ENCODE measurements at places on chromosomes 2 and 18.

DNA sequence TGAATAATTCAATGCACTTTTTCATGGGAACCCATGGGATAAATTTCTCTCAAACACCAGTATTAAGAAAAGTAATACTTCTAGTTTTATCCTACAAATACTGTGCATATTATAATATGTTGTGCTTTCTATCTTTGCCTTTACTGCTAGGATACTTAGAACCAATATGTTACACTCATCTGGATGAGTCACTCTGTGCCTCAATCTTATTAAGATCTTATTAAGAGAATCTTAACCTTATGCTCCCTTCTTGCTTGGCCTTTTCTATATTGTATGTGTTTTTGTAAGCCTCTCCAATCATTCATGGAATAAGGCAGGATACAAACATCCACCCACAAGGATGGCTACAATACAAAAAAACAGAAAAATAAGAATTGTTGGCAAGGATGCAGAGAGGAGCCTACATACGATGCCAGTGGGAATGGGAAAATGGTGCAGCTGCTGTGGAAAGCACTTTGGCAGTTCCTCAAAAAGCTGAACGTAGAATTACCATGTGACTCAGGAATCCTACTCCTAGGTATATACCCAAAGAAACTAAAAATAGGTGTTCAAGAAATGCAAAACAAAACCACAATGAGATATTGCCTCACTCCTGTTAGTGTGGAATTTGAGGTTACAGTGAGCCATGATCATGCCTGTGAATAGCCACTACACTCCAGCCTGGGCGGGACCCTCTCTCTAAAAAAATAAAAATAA is 10.7 kb upstream of the TWSG1 start:
- DNase-seq: no peak

DNA sequence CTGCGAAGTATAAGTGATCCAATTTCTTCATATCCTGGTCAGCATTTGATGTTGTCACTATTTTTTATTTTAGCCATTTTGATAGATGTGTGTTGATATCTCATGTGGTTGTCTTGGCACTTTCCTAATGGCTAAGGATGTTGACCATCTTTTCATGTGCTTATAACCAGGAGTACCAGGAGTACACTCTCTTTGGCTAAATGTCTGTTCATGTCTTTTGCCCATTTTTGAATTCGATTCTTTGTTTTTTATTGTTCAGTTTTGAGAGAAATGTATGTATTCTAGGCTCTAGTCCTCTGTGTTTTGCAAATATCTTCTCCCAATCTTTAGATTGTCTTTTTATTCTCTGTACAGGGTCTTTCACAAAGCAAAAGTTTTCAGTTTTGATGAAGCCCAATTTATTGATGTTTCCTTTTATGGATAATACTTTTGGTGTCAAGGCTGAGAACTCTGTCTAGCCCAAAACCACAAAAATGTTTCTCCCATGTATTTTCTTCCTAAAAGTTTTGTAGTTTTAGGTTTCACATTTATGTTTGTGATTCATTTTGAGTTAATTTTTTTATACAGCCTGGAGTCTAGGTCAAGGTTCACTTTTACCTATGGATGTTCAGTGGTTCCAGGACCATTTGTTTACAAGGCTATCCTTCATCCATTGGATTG is 65.4 kb downstream of the SDC1 start:
- DNase-seq: no peak

GRCh38 chr2:188622601-188623260 is 331.1 kb downstream of the GULP1 start:
- no peak for DNase-seq

- DNase-seq: no peak
These were observed 98.3 kb downstream of the NRP2 start for GRCh38 chr2:205780645-205781044.

- DNase-seq: no peak
These were observed 4.0 kb upstream of the RTP5 start for GRCh38 chr2:241865416-241865956.

GRCh38 chr2:239471011-239471792 is 70.4 kb upstream of the HDAC4 start:
- no peak for DNase-seq

GRCh38 chr2:26067980-26068507 is 34.2 kb downstream of the RAB10 start:
- no peak for DNase-seq

DNA sequence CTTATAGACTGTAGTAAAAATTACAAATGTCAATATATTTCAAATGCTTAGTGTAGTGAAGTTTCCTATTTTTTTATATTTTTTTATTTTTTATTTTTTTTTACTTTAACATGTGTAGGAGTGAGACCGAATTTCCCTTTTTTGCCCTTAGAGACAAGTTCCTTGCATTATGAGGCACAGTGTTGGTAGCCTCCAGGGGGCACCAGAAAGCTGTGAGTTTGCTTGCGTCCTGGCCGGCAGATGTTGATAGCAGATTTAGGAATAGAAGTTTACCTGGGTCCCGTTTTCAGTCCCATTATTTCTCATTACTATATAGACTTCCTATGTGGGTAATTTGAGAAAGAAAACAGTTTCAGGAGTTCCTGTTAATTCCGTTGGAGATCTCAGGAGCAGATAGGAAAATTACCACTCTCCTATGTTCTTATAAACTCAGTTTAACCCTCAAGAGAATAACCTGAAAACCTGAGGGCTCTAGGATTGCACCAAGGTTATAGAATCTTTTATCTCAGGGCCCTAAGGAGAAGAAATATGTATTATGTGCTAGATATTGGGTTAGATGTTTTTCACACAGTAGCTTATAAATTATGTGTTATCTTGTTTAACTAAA is 157.5 kb upstream of the SESTD1 start:
- DNase-seq: no peak

DNA sequence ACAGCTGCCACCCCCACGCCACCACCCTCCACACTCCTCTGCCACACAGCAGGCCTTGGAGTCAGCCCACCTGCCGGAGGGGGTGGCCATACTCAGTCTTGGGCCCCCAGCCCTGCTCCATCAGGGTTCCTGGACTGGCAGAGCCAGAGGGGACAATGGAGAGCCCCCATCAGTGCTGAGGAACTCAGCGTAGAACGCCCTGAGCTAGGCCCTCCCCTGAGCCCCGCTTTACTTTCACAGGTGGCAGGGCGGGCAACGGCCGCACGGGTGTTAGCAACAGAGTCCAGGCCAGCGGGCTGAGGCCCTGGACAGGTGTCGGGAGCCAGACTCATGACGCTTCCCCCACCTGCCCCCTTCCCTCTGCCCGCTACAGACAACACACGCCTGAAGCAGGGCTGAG is 47.1 kb downstream of the FOSL2 start:
- no peak for DNase-seq

DNA sequence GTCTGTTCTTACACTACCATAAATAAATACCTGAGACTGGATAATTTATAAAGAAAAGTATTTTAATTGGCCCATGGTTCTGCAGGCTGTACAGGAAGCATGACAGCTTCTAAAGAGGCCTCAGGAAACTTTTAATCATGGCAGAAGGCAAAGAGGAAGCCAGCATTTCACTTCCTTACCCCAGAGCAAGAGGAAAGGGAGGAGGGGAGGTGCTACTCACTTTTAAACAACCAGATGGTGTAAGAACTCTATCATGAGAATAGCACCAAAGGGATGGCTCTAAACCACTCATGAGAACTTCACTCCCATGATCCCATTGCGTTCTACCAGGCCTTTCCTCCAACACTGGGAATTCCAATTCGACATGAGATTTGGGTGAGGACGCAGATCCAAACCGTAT is 344.4 kb upstream of the SLC39A10 start:
- DNase-seq: no peak

DNA sequence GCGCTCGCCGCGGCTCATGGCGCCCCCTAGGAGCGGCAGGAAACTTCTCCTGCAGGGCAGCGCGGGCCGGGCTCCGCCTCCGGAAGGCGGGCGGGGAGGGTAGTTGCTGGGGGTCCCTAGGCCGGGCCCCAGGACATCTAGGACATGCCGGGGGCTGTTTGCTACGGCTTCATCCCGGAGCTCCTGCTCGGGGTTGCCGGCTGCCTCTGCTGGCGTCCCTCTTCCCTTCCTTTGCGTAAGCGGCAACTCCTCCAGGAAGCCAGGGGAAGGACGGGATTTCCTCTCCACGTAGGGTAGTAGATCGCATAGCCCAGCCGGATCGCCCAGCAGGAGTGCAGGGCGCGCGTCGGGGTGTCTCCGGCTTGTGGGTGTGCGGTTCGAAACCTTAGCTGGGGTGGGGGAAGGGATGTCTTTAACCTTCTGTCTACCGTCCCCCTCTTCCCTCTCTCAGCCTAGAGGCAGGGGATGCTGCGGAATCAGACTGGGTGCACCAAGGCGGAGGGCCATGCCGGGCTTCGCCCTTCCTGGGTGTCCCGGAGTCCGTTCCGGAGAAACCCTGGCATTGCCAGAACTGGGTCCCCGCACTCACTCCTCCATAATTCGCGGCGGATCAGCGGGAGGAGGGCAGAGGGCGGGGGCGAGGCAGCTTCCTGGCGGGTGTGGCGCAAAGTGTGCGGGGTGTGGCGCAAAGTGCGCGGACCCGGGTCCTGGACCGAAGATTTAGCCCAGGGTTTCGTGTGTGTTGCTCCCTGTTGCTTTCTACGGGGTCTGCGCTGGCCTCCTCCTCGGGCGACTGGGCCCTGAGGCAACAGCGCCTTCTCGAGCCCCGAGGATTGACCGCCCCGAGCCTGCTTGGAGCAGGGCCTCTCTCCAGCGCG is 12.2 kb upstream of the SKOR2 start:
- no peak for DNase-seq

- DNase-seq: no peak
These were observed at the start of gene LRRC30 for GRCh38 chr18:7230626-7231349. Gene LRRC30, plus strand, starts transcription at chr18:7231089. Its CDS starts 50 bp downstream, at chr18:7231139.

- DNase-seq: no peak
These were observed 297.7 kb downstream of the GBX2 start for GRCh38 chr2:235870515-235870914.

- no peak for DNase-seq
These were observed 290.5 kb upstream of the HS6ST1 start for GRCh38 chr2:128608921-128609880.

GRCh38 chr18:22423878-22424564 is 6.3 kb upstream of the CTAGE1 start:
- DNase-seq: no peak

- no peak for DNase-seq
These were observed 94.4 kb downstream of the CRIM1 start for GRCh38 chr2:36449943-36450392.

DNA sequence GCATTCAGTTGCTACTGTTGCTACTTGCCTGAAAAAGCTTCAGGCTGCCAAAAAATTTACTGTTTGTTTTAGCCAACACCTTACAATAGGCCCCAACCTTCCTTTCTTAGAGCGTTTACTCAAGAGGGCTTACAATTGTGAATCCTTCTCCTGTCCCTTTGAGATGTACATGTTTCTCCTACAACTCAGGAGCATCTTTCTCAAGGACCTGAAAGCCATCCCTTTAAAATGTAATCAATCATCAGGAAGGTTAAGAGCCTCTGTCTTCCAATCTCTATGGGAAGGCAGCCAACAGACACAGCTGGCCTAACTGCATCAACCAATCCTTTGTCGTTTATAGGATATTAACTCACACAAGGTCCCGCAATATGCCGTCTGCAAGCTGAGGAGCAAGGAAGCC is 3.4 kb upstream of the IER3IP1 start:
- no peak for DNase-seq

DNA sequence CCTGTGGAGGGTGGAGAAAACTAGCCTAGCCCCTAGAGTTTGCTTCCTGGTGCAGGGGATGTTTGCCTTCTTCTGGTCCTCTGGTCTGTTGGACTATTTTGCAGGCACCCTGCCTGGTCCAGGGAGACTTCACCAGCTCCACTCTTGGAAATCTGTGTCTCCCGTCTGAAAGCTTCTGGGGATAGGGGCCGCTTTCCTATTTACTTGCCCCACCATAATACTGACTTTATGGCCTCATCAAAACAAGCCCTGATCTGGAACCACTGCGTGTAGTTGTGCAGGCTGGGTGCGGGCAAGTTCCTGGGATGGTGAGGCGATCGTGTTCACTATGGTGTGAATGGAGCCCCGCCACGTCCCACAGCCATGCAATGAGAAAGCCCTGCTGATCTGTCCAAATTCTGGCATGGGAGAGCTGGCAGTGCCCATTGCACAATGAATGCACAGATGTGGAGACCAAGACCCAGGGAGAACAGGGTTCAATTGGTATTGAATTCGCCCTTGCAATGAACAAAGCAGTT is 74.3 kb downstream of the DDX1 start:
- DNase-seq: no peak

GRCh38 chr2:48356701-48357325 is 173.1 kb upstream of the STON1 start:
- DNase-seq: no peak

GRCh38 chr2:207418419-207418818 is 111.3 kb upstream of the CREB1 start:
- DNase-seq: no peak

DNA sequence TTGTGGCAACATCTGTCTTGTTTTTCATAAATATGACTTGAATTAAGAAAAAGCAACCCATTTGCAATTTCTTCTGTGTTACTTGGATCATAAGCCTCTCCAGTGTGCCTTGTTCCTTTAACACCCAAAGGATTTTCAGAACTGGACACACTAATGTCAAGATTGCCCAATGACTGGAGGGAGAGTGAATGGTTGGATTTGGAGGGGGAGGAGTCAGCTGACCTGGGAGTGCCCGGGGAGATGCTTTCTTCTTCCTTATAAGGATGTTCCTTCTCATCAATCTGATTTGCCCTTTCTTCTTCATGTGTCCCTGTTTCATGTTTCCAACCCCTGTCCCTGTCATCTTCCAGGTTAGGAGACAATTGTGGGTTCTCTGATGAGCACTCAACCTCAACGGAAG is 48.8 kb downstream of the ALPK2 start:
- DNase-seq: no peak

- no peak for DNase-seq
These were observed 42.2 kb downstream of the RAD51AP2 start for GRCh38 chr2:17476064-17476463.
